ENCODE measurements at places on chromosomes 3 and 15. TPM values are rescaled to one million over a fixed set of nuclear protein-coding genes. Genes with fewer than 3 reads are reported as not detected.

Gene PTH1R
- total RNA-seq, result 0.72 TPM

Gene EPHB1
- total RNA-seq, result 0.06 TPM

Gene CAV3
- not detected for total RNA-seq

Gene KNL1
- 6.9 TPM for total RNA-seq

Gene ANKRD63
- total RNA-seq, result 0.40 TPM

Gene TMEM207
- not detected for total RNA-seq

Gene TJP1
- total RNA-seq, result 57.8 TPM

Gene SERPINI2
- total RNA-seq, result not detected

Gene MINAR1
- 0.49 TPM for total RNA-seq

Gene CCDC13
- total RNA-seq, result 0.26 TPM

Gene EPB42
- not detected for total RNA-seq

Gene SLC4A7
- 14.2 TPM for total RNA-seq

Gene RARRES1
- 8.0 TPM for total RNA-seq

All from A549 treated with AZD2906 at 1 μM for 4 hours (cell line).